Activated CD4-positive, alpha-beta T cell treated with anti-CD3 and anti-CD28 coated beads for 24 hours (primary cell): ENCODE measurements at places on chromosomes 3 and 15.

GRCh38 chr15:78431955-78432354 is 6.1 kb upstream of the IREB2 start:
- no peak for DNase-seq

DNA sequence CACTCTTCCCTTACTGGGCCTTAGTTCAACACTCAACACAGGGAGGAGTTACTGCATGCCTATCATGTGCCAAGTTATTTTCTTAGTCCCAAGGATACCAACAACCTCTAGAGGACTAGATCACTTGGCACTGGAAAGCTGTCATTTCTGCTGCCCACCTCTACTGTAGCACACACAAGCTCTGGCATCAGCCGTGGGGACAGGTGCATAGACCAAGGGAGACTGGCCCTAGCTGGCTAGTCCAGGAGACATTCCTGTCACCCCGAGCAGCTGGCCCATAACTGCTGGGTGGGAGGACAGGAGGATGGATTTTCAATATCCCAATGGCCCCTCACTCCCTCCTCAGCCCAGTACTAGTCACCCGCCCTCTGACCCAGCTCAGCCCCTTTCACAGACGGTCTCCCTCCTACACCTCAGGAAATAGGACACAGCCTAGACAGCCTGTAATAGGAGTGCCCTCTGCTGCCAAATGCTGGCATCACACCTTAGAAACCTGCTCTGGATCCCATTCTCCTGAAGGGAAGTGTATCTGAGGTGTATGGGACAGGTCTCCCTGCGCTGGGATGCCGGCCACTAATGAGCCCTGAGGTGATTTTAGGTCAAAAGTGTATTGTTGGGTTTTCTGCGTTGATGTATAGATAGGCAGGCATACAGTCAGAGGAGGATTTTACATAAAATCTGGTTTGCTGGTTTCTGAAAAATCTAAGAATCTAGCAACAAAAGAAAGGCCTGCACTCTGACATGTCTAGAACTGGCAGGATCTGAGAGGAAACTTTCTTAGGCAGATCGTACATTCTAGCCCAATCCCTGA is 3.4 kb upstream of the DZIP1L start:
- peak; percentile 24 for DNase-seq

GRCh38 chr3:9116336-9116735 is 133.1 kb downstream of the SRGAP3 start:
- no peak for DNase-seq

DNA sequence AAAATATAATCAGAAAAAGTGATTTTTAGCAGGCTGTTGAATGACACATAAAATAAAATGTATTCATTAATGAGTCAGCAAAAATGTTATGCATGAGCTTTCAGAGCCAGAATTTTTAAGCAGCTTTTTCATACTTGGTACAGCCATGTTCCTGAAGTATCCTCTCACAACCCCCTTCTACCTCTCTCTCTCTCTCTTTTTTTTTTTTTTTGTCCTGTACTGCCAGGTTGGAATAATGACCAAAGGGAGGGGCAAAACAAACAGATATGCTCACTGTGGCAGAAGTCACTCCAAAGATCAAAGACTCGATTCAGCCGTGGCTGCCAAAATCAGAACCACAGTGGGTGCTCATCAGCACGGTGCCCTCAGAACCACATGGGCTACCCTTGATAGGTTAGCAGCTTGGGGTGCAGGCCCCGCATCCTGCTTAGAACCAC is 383.0 kb downstream of the ZBTB20 start:
- DNase-seq, result no peak

GRCh38 chr3:143445118-143445517 is 325.5 kb downstream of the CHST2 start:
- DNase-seq, result no peak

- DNase-seq, result no peak
Measured at GRCh38 chr3:126542340-126543241, 16.1 kb downstream of the C3orf22 start.

DNA sequence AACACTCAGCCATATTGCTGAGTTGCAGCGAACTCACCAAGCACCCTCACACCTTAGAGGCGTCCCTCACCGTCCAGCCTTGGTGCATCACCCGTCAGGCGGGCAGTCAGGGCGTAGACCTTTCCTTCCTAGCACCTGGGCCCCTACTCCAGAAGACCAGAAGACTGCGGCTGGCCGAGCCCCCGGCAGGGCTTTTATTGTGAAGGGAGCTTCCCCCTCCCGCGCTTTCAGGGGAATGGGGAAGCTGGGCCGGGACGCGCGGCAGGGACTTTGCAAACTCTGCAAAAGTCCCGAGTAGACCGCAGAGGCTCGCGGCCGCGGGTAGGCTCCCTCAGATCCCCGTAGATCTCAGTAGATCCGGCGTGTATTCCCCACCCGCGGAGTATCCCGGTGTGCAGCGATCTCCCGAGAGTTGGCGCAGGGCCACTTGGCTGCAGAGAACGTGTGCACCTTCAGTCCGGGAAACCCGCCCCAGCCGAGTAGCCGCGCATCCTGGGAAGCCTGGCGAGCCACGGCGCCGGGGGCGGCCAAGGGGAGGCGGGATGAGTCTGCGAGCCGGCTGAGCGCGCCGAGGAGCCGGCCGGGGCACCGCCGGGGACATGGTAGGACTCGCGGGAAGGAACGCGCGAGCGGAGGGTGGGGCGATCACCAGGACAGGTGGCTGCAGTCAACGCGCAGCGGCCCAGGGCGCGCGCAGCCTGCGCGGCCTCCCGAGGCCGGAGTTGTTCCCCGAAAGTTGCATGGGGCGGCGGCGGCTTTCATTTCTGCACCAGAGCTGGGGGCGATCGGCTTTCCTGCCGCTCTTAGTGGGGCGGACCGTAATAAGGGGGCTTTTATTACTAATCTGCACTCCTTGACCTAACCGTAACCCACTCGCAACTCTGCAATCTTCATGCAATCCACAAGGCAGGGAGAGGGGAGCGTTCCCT is at the start of gene GASK1A:
Gene GASK1A (plus strand): TSS at position 268 of the 929 bp plus-strand sequence. CDS start 332 bp downstream, at position 600.
- DNase-seq, result no peak

DNA sequence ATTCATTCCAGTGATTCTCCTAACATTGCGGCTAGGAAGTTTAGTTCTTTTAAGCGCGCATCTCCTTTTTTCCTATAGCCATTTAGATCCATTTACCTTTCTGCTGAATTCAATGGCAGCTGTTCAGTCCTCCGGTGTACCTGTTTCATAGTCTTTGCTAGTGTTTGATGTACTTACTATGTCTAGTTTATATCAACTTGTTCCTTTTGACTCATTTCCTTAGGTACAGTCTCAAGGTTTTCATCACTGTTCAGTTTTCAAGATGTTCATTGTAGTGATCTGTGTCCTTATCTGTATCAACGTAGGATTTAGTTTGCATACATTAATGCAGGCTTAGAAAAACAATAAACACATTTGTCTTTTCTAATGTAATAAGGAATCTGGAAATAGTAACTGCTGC is 59.0 kb upstream of the MBNL1 start:
- DNase-seq, result no peak

DNA sequence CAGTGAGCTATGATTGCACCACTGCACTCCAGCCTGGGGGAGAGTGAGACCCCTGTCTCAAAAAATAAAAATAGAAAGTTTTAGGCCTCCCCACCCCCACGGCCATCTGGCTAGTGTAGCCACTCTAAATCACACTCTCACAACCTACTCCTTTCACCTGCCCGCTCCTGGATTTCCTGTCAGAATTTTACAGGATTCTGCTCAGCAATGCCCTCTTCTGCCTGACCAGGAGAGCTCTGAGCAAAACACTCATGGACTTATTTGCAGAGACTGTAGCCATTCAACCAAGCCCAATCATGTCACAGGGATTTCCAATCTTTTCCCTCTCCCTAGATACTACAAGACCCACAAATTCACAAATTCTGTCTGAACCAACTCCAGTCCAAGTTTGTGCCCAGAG is 242.6 kb upstream of the TPRG1 start:
- DNase-seq, result no peak

- no peak for DNase-seq
Measured at GRCh38 chr15:79944622-79945021, 26.4 kb downstream of the BCL2A1 start.

DNA sequence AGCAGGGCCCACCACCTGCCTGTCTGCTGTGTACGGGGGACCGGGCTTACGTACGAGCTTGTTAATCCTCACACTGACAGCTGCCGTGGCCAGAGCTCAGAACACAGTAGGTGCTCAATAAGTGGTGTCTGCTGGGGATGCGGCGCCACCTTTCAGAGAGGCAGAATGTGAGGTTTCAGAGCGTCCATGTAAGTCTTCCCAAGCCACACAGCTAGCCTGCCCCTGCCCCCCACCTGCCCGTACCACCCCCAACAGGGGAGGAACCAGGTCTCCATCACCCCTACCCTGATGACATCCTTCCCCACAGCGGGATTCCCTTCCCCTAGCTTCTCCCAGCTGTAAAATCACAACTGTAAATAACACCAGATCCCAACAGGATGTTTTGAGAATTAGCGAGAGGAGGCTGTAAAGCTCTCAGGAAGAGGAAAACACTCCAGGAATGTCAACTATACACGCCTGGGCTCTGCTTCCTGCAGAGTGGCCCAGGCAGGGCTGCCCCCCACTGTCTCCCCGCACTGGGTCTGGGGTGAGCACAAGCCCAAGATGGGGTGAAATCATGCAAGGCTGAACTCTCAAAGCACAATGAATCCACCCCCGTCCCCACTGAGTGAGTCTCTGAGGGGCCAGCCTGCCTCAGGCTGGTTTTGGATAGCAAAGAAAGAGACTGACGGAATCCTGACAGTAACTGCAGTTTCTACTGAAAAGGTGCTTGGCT is 250.1 kb upstream of the LYSMD4 start:
- no peak for DNase-seq

DNA sequence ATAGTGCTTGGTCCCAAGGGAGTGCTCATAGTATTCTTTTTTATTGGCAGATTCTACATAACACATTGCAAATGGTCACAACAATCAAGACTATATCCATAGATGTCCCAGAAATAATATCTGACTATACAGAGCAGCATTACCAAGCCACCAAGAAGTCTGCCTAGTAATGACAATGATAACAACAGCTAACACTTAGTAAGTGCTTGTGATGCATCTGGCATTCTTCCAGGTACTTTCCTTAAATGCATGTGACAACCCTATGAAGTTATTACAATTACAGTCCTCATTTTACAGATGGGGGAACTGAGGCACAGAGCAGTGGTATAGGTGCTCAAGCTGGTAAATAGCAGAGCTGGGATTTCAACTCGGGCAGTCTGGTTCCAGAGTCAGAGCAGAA is 49.6 kb upstream of the ICE2 start:
- DNase-seq, result no peak

DNA sequence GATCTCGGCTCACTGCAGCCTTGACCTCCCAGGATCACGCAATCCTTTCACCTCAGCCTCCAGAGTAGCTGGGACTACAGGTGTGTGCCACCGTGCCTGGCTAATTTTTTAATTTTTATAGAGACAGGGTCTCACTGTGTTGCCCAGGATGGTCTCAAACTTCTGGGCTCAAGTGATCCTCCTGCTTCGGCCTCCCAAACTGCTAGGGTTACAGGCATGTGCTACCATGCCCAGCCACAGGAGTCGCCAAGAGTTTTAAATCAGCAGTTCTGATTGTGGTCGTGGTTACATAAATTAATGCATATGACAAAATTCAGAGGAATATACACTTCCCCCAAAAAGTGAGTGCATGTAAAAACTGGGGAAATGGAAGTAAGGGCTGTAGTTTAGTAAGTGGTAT is 32.9 kb downstream of the MEGF11 start:
- DNase-seq, result no peak

GRCh38 chr3:16912400-16913263 is 27.9 kb downstream of the PLCL2 start:
- no peak for DNase-seq

DNA sequence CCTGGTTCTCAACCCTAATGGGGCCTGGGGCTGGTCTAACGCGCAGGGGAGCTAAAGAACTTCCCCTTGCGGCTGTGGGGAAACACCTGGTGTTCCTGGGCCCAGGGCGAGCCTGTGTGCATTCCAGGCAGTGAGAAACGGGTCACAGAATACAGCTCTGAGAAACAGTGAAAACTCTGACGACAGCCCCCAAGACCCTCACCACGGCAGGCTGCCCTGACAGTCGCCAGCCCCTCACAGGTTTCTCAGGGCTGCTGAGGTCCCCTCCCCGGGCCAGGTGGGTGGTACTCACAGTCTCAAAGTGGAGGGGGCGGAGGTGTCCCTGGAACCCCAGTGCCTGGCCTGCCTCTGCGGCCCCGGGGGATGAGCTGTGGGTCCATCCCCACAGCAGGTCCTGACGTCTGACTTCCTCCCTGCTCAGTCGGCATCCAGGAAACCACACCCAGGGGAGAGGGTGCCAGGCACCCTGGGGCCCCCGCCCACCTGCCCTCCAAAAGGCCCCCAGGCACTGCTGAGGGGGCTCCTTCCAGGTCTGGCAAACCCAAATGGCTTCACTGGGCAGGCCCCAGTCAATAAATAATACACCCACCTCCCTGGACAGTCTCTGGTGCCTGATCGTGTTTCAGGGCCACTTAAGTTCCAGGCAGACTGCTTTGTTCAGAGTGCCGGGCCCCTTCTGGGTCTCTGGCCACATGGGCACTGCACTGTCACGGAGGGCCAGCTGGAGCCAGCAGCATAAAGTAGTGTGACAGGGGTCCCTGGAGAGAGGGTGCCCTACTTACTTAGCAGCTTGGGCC is 57.7 kb downstream of the IQSEC1 start:
- no peak for DNase-seq

GRCh38 chr3:128009952-128010846 is 42.0 kb upstream of the SEC61A1 start:
- DNase-seq, result no peak

- no peak for DNase-seq
Measured at GRCh38 chr15:95880031-95880570, 450.4 kb upstream of the NR2F2 start.

GRCh38 chr3:173933113-173933512 is 535.6 kb downstream of the NLGN1 start:
- DNase-seq, result no peak

- no peak for DNase-seq
Measured at GRCh38 chr3:151875759-151876158, 2.3 kb downstream of the SUCNR1 start.

DNA sequence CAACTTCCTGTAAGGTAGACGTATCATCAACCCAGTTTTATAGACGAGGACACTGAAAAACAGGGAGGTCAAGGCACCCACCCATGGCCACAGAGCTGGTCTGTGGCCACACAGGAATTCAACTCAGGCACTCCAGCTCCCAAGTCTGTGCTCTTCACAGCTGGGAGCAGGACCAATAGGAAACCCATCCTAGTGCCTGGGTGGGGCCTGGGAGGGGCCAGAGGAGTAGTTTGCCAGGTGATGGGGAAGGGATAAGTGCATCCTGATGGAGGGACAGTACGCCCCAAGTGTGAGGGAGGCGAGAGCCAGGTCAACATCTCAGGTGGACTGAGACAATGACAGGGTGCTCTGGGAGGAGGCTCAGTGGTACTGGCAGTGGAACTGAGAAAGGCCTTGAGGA is 22.0 kb downstream of the KIF9 start:
- no peak for DNase-seq

- DNase-seq, result no peak
Measured at GRCh38 chr3:149258714-149259113, 37.1 kb upstream of the CP start.
